ENCODE measurements at places on chromosomes 12 and 14.

GRCh38 chr12:113325916-113326315 is 9.0 kb downstream of the SLC8B1 start:
- DNase-seq = no peak

GRCh38 chr14:70827752-70828151 is 18.4 kb upstream of the MAP3K9 start:
- no peak for DNase-seq

DNA sequence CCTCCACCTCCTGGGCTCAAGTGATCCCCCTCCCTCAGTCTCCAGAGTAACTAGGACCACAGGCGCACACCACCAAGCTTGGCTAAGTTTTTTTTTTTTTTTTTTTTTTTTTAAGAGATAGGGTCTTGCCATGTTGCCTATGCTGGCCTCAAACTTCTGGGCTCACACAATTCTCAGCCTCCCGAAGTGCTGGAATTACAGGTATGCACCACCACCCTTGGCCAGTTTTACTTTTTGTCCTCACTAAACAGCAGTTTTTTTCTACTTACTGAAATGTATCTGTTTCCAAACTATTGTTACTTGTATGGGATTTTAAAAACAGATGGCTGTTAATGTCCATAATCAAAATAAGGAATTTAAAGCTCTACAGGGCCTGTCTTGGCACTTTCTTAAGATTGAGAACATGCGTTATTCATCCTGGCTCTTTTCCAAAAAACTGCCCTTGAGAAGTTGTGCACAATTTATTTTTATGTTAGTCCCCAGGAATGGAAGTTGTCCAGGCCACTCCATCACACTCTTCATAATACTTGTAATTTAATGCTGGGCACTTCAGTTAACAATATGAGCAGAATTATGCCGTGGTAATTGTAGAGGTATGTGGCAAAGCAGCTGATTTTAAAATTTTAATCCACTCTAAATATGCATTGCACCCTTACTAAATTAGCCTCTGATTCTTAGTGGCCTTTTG is 51.9 kb upstream of the REP15 start:
- DNase-seq = no peak

DNA sequence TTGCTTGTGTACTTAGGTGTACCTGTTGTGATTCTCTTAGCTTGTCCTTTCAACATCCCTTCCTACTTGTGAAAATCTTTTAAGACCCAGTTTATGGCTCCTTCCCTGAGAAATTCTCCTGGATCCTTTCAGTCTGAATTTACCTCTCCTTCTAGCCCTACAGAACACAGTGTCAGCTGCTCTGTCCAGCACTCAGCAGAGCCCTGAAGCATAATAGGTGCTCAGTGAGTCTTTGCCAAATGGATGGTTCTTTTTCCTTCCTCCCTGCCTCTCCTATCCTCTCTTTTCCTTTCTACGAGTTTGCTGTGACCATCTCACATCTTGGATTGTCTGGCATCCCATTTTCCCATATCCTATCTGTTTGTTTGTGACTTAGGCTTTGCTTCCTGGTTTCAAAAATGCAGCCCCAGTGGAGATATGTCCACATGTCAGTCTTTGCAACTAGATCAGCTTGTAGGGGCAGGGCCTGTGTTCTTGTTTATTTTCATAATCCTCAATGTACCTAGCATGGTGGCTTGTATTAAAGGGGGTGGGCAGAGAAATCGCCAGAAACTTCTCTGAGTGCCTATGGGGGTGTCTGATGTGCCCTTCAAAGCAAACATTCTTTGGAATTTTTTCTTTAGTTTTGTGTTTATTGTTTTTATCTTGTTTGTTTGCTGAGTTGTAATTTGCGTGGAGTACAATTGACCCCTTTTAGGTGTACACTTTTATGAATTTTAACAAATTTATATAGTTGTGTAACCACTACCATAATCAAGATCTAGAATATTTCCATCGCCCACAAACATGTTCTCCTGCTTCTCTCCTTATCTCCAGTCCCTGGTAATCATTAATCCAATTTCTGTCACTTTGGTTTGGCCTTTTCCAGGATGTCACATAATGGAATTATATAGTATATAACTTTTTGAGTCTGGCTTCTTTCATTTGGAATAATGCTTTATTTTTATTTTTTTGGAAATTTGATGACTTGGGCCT is 62.8 kb downstream of the SMOC1 start:
- no peak for DNase-seq

- DNase-seq = peak; percentile 82
These were observed at the start of gene AP1G2 for GRCh38 chr14:23567186-23568020. Gene AP1G2 (minus strand): TSS chr14:23567791. CDS start chr14:23567314, 477 bp downstream.

DNA sequence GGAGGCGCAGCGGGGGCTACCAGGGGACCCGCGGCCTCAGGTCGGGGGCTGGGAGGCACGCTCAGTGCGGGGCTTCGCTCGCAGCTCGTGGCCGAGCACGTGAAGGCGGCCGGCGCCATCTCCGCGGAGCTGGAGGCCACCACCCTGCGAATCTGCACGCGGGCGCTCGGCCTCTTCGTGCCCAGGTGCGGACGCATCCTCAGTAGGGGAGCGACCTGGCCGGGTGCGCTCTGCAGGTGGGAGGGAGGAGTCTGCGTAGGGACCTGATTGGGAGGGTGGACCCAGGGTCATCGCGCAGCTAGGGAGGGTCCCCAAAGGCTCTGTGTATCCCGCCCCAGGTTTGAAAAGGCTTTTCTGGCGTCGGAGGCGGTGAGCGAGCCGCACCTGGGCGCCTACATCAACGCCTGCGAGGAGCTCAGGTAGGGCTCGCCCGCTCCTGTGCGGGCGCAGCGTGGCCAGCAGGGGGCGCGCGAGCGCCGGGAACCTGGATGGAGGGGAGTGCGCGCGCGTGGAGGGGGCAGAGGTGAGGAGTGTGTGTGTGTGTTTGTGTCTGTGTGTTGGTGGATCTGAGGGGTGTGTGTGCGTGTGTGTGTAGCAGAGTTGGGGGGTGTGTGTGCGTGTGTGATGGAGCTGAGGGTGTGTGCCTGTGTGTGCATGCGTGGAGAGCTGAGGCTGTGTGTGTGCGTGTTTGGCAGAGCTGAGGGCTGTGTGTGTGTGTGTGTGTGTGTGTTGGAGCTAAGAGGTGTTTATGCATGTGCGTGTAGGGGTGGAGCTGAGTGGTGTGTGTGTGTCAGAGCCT is 10.3 kb downstream of the EXOC3L4 start:
- DNase-seq = peak; percentile 17

GRCh38 chr12:46342562-46343033 is 30.0 kb downstream of the SLC38A2 start:
- peak; percentile 3 for DNase-seq

DNA sequence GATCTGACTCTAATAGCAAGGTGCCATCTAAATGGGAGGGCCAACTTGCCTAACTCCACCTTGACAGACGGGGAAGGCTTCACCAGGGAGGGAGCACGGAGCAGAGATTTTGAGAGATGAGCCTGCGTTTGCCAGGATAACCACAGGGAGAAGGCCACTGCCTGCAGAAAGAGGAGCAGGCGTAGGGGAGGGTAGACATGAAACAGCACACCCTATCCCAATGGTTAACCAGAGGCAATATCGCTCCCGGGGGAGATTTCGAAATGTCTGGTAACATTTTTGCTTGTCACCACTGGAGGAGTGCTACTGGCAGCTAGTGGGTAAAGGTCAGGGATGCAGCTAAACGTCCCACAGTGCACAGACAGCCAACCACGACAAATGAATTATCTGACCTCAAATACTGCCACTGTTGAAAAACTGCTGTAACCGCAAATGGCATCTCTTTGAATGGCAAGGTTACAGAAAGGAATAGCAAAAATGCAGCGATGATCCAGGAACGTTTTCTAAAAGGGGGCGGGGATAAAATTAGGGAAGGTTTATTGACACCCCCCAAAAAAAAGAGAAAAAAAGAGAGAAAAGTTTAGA is 126.0 kb upstream of the ATF7IP start:
- DNase-seq = no peak

DNA sequence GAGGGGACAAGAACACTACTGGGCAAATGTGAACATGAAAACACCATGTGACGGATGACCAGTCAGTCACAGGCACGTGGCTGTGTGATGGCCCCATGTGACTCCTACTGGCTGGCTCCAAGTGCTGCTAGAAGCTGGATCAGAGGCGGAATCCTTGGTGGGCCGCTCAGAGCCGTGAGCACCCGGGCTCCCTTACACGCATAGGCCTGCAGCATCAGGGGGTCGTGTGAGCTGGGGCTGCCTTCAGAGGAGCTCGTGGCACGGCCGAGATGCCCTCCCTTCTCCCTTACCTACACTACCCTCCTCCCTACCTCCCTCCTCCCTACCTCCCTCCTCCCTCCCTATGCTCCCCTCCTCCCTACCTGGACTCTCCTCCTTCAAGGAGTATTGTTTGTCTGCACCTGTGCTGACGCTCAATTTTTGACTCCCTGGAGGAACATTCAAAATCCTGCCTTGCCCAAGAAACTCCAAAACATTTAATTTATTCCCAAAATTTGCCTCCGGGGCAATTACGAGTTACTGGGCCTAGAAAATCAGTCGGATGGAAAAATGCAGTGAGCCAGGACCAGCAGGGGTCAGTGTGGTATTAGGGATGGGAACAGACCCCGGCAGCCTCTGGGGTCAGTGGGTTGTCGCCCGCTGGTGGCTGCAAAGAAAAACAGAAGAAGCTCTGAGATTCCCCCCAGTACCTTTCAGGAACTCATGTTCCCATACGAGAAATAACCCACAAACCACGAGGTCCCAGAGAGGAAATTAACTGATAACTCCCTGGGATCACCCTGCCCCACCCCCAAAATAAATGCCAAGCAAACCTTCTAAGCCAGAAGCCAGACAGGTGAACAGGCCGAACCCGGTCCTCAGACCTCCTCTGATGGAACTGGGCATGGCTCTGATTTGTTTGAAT is 61.3 kb downstream of the C14orf132 start:
- peak; percentile 70 for DNase-seq
